CD14-positive monocyte (primary cell): ENCODE measurements at places on chromosomes 4 and X. TPM values are rescaled to one million over a fixed set of nuclear protein-coding genes. Genes with fewer than 3 reads are reported as not detected.
A peak's percentile ranks its signal among the peaks of the same experiment; 100 is the strongest.

- no peak overlapping the region for H3K4me3 ChIP-seq
- peak; percentile 86 for DNase-seq
- no peaks in the 10 kb centered on the region for H3K27me3 ChIP-seq
Observed at GRCh38 chr4:184854673-184855072, 28.9 kb upstream of the ACSL1 start.

The PLAC1 gene
- polyA plus RNA-seq = not detected in 2 replicates

- H3K4me1 ChIP-seq = peaks cover 7% of the 10 kb centered on the region
- no peak for DNase-seq
- no peak overlapping the region for H3K27ac ChIP-seq
- no peaks in the 10 kb centered on the region for H3K36me3 ChIP-seq
- no peak overlapping the region for H3K4me3 ChIP-seq
- H3K27me3 ChIP-seq = no peaks in the 10 kb centered on the region
Observed at GRCh38 chr4:184286358-184286757, 68.7 kb upstream of the ENPP6 start.

The SMIM10 gene
- 0.14 and 0.15 TPM in 2 replicates for polyA plus RNA-seq

- no peak overlapping the region for H3K27ac ChIP-seq
- no peaks in the 10 kb centered on the region for H3K36me3 ChIP-seq
- no peak overlapping the region for H3K4me3 ChIP-seq
- H3K4me1 ChIP-seq = no peaks in the 10 kb centered on the region
- H3K27me3 ChIP-seq = no peaks in the 10 kb centered on the region
- no peak for DNase-seq
Observed at GRCh38 chr4:40886931-40887763, 137.4 kb downstream of the NSUN7 start.

DNA sequence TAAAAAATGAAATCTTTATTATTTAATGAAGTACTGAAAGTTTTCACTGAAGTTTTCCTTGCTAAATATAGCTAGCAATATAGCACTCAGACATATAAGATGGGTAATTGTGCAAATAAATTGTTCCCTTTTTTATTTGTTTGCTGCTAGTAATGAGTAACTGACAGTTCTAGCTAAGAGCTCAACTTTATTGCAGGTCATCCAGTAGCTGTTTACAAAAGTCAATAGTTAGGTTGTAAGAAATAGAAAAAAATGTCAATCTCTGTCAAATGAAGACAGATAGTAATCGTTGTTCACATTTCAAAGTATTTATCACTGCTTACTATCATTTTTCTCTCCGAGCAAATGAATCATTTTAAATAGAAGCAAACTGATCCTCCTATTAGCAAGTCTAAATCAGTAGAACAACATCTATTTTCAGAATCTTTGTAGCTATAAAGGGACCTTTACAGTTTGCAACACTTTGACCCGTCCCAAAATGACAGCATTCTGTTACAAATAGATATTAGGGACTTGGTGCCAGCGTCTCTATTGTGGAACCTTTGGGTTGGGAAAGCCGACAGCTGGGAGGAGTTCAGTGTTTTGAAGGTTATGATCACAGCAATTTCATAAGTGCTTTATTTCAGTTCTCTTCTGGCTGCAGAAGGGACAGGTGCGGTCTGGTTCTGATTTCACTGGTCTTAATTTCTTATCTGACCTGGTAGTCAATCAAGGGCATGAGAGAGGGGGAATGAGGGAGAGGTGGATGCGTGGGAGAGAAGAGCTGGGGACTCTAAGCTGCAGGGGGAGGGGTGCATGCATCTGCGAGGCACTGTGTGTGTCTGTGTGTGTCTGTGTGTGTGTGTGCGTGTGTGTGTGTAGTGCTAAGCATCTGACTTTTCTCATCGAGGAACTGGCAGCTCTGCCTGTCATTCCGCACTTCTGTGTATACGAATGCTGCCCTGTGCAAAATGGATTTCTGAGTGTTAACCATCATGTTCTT, 227.9 kb upstream of the PITX2 start:
- no peaks in the 10 kb centered on the region for H3K27me3 ChIP-seq
- H3K36me3 ChIP-seq = no peaks in the 10 kb centered on the region
- no peaks in the 10 kb centered on the region for H3K4me1 ChIP-seq
- no peak overlapping the region for H3K4me3 ChIP-seq
- DNase-seq = no peak
- no peak overlapping the region for H3K27ac ChIP-seq

DNA sequence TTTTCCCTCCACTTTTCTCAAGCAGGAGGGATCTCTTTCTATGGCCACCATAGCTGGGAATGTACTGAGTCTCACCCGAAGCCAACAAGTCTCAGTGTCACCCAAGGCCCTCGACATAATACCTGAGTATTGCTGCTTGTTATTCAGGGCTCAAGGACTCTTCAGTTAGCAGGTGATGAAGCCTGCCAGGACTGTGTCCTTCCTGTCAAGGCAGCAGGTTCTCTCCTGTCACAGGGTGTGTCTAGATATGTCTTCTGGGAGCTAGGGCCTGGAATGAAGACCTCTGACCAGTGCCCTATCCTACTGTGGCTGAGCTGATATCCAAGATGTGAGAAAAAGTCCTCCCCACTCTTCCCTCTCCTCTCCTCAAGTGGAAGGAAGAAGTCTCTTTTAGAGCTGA, 391.0 kb upstream of the DIPK2B start:
- no peaks in the 10 kb centered on the region for H3K4me1 ChIP-seq
- no peak for DNase-seq
- H3K4me3 ChIP-seq = no peak overlapping the region
- H3K27ac ChIP-seq = no peak overlapping the region
- H3K36me3 ChIP-seq = no peaks in the 10 kb centered on the region
- peaks cover 2% of the 10 kb centered on the region for H3K27me3 ChIP-seq

GRCh38 chrX:109484886-109485285, 3.0 kb upstream of the GUCY2F start:
- H3K27ac ChIP-seq = no peak overlapping the region
- no peaks in the 10 kb centered on the region for H3K36me3 ChIP-seq
- peaks cover 23% of the 10 kb centered on the region for H3K4me1 ChIP-seq
- no peak for DNase-seq
- no peak overlapping the region for H3K4me3 ChIP-seq

- H3K27ac ChIP-seq = no peak overlapping the region
- H3K4me1 ChIP-seq = no peaks in the 10 kb centered on the region
- H3K4me3 ChIP-seq = no peak overlapping the region
- peak; percentile 3 for DNase-seq
- peaks cover 37% of the 10 kb centered on the region for H3K36me3 ChIP-seq
Observed at GRCh38 chr4:106238820-106239420, 77.1 kb downstream of the TBCK start.

DNA sequence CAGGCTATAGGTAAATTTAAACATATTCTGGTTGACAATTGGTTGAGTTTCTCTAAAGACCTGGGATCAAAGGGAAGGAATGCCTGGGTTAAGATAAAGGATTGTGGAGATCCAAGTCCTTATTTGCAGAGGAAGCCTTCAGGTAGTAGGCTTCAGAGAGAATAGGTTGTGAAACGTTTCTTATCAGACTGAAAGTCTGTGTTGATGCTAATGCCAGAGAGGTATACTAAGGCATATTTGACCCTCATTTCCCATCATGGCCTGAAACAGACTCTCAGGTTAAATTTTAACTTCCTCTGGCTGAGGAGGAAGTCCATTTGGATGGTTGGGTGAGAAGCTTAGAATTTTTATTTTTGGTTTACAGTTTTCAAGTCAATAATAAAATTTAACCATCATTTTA, 48.1 kb downstream of the UGT2A2 start:
- no peak for DNase-seq
- H3K4me3 ChIP-seq = no peak overlapping the region
- no peaks in the 10 kb centered on the region for H3K4me1 ChIP-seq

The HAND2 gene
- not detected for polyA plus RNA-seq

GRCh38 chr4:145230726-145231125, 50.3 kb upstream of the OTUD4 start:
- H3K27ac ChIP-seq = no peak overlapping the region
- DNase-seq = no peak
- H3K36me3 ChIP-seq = no peaks in the 10 kb centered on the region

DNA sequence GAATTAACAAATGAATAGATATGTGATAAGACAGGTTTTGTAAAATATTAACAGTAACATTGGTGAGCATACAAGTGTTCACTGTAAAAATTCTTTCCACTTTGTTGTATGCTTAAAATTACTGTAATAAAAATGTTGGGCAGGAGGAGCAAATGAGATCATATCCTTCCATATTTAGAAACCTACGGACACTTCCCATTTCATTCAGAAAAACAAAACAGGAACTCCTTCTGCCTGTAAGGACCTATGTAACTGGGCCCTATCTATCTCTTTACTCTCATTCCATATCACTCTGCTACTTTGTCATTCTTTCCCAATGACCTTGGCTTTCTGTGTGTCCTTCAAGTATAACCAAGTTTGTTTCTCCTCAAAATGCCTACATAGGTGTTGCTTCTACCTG, 53.7 kb upstream of the SLC39A8 start:
- no peaks in the 10 kb centered on the region for H3K36me3 ChIP-seq
- peak; percentile 62 for DNase-seq
- peaks cover 59% of the 10 kb centered on the region for H3K4me1 ChIP-seq
- peaks cover 2% of the 10 kb centered on the region for H3K27me3 ChIP-seq

The RHOH gene
- polyA plus RNA-seq = 1.2 TPM

The RAB41 gene
- not detected for polyA plus RNA-seq

GRCh38 chr4:24413311-24413784, 171.0 kb downstream of the DHX15 start:
- H3K27me3 ChIP-seq = no peaks in the 10 kb centered on the region
- H3K4me1 ChIP-seq = no peaks in the 10 kb centered on the region
- DNase-seq = no peak
- H3K27ac ChIP-seq = no peak overlapping the region

DNA sequence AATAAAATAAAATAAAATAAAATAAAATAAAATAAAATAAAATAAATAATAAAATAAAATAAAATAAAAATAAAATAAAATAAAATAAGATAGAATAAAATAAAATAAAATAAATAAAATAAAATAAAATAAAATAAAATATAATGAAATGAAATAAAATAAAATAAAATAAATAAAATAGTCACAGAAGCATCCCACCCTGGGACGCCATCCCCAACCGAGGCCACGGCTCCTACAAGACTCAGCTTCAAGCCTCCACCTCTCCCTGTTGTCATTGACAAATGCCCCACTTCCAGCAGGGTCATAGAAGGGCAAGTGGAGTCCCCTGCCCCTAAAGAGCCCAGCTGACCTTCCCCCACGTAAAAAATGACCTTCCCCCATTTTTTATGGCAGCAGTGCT, 30.2 kb downstream of the CRLF2 start:
- H3K4me1 ChIP-seq = no peaks in the 10 kb centered on the region
- H3K4me3 ChIP-seq = no peak overlapping the region
- H3K36me3 ChIP-seq = no peaks in the 10 kb centered on the region
- DNase-seq = no peak
- H3K27me3 ChIP-seq = no peaks in the 10 kb centered on the region

DNA sequence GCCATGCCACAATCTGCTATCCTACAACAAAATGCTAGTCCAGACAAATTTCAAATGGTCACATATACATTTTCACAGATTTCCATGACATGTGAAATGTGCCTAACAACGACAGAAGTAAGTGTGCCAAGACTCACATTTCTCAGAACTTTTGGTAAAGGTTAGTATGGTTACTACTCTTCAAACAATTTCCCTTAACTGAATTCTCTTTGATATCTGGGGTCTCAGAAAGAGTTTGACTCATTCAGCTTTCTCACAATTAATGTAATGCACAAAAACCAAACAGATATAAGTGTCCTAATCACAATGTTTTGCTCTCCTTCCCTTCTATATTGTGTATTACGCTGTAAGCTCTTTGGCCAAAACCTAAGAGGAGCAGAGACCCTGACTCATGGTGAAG, 122.4 kb upstream of the LEF1 start:
- DNase-seq = no peak
- H3K4me1 ChIP-seq = no peaks in the 10 kb centered on the region
- no peak overlapping the region for H3K4me3 ChIP-seq

GRCh38 chr4:114156371-114156770, 176.9 kb upstream of the ARSJ start:
- no peak for DNase-seq
- no peaks in the 10 kb centered on the region for H3K4me1 ChIP-seq
- no peaks in the 10 kb centered on the region for H3K27me3 ChIP-seq
- no peak overlapping the region for H3K4me3 ChIP-seq
- no peaks in the 10 kb centered on the region for H3K36me3 ChIP-seq
- no peak overlapping the region for H3K27ac ChIP-seq

The AFM gene
- polyA plus RNA-seq = not detected in 2 replicates

DNA sequence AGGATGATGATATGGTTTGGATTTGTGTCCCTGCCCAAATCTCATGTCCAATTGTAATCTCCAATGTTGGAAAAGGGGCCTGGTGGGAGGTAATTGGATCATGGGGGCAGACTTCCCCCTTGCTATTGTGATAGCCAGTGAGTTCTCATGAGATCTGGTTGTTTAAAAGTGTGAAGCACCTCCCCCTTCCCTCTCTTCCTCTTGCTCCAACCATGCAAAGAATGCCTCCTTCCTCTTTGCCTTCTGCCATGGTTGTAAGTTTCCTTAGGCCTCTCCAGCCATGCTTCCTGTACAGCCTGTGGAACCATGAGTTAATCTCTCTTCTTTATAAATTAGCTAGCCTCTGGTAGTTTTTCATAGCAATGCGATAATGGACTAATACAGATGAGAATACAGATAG, 19.7 kb upstream of the ALG13 start:
- peaks cover 8% of the 10 kb centered on the region for H3K4me1 ChIP-seq
- H3K4me3 ChIP-seq = no peak overlapping the region
- no peaks in the 10 kb centered on the region for H3K27me3 ChIP-seq
- no peaks in the 10 kb centered on the region for H3K36me3 ChIP-seq
- H3K27ac ChIP-seq = no peak overlapping the region
- no peak for DNase-seq

DNA sequence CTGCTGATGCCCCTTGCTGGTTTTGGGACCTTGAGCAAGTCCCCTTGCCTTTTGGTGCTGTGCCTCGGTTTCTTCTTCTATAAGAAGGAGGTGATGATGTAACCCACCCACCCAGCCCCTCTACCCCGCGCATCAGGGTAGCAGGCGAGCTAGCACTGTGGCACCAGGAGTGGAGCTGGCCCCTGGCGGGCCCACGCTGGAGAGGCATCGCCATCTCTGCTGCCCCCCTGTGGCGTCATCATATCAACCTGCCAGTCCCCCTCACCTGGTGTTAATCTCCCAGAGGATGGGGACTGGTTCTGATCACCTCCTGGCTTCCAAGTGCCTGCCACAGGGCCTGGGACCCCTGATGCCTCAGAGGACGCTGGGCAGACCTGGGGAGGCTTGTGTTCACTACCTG, 6.3 kb upstream of the SORCS2 start:
- no peak overlapping the region for H3K4me3 ChIP-seq
- no peak overlapping the region for H3K27ac ChIP-seq
- no peak for DNase-seq
- peaks cover 3% of the 10 kb centered on the region for H3K27me3 ChIP-seq

The ARHGAP36 gene
- not detected for polyA plus RNA-seq

- H3K27ac ChIP-seq = no peak overlapping the region
- H3K36me3 ChIP-seq = peaks cover 91% of the 10 kb centered on the region
- no peaks in the 10 kb centered on the region for H3K4me1 ChIP-seq
- no peak overlapping the region for H3K4me3 ChIP-seq
Observed at GRCh38 chr4:2947926-2948325, 15.3 kb downstream of the NOP14 start.

The SSX4 gene
- not detected for polyA plus RNA-seq

GRCh38 chr4:89379511-89380044, 72.0 kb upstream of the GPRIN3 start:
- H3K4me3 ChIP-seq = no peak overlapping the region
- no peak for DNase-seq
- no peak overlapping the region for H3K27ac ChIP-seq
- no peaks in the 10 kb centered on the region for H3K4me1 ChIP-seq
- no peaks in the 10 kb centered on the region for H3K27me3 ChIP-seq
